Stimulated activated CD8-positive, alpha-beta memory T cell treated with anti-CD3 and anti-CD28 coated beads, Interleukin-12 subunit alpha, Interleukin-12 subunit beta, amount 100 ng/mL, for 1 hour (primary cell): ENCODE measurements at places on chromosomes 11 and 22.

GRCh38 chr11:69862331-69862771 is 43.1 kb upstream of the FGF3 start:
- no peak for DNase-seq

- DNase-seq, result no peak
Observed at GRCh38 chr11:15412054-15412453, 297.3 kb downstream of the INSC start.

GRCh38 chr11:74024261-74025029 is 15.6 kb upstream of the UCP3 start:
- no peak for DNase-seq

GRCh38 chr11:62463121-62463542 is 44.3 kb downstream of the SCGB1A1 start:
- DNase-seq, result no peak

- no peak for DNase-seq
Observed at GRCh38 chr11:111421251-111421650, 42.2 kb upstream of the POU2AF1 start.

GRCh38 chr11:71420455-71421241 is 27.5 kb downstream of the DHCR7 start:
- no peak for DNase-seq

DNA sequence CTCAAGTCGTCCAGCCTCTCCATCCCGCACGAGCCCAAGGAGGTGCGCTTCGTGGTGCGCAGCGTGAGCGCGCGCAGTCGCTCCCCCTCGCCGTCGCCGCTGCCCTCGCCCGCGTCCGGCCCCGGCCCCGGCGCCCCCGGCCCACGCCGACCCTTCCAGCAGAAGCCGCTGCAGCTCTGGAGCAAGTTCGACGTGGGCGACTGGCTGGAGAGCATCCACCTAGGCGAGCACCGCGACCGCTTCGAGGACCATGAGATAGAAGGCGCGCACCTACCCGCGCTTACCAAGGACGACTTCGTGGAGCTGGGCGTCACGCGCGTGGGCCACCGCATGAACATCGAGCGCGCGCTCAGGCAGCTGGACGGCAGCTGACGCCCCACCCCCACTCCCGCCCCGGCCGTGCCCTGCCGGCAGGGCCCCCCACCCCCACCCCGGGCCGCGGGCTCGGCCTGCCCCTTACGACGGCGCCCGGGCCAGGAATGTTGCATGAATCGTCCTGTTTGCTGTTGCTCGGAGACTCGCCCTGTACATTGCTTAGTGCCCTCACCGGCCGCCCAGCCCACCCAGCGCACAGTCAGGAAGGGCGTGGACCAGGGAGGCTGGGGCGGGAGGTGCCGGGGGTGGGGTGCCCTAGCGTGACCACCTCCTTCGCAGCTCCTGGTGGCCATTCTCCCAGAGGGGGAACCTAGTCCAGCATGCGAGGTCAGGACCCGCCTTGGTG is 6.9 kb upstream of the ACR start:
- DNase-seq, result no peak

GRCh38 chr22:41905411-41906202 is 9.3 kb downstream of the SHISA8 start:
- no peak for DNase-seq

GRCh38 chr11:9821008-9821752 is 157.3 kb downstream of the SWAP70 start:
- no peak for DNase-seq

DNA sequence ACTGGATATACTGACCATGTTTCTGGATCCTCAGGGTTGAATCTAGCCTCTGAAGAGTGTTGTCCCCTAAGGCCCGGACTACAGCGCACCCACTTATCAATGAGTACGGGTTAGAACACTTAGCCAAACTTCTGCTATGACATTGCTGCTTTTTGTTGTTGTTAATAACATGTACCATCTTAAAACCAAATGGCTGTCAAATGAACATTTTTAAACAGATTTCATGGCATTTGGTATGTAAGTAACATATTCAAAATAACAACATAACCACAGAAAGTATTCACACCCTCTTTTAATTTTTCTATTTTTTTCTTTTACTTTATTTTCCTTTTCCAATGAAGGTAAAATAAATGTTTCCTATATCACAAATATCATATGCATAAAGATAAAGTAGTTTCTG is 1292.5 kb upstream of the TENM4 start:
- no peak for DNase-seq

- no peak for DNase-seq
Observed at GRCh38 chr11:118290923-118291322, 13.6 kb upstream of the CD3E start.

DNA sequence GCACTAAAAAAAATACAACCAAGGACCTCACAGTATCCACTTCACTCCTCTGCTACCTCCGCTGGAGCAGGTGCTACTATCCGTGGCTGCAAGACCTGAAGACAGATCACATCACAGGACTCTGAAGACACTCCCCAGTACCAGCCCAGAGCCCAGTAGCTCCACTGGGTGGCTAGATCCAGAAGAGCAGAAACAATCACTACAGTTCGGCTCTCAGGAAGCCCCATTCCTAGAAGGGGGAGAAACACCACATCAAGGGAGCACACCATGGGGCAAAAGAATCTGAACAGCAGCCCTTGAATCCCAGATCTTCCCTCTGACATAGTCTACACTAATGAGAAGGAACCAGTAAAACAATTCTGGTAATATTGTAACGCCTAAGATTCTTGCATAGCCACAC is 494.0 kb upstream of the FAT3 start:
- no peak for DNase-seq

GRCh38 chr11:102472127-102472526 is 19.6 kb upstream of the TMEM123 start:
- DNase-seq, result no peak

DNA sequence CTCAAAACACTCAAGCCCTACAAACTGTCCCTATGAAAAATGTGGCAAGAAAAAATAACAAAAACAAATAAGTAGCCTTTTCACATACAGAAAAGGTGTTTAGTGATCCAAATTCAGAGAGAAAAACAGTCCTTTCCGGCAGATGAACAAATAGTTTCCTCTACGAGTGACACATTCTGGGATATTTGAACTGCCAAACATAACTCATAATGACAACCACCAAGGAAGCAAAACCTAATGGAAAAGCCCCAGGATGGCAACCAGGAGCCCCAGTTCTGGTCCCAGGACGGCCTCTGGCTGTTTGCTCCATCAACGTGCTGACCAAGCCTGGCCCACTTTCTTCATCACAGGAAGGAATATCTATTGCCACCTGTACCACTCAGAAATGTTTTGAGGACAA is 6.0 kb downstream of the PACSIN2 start:
- no peak for DNase-seq

GRCh38 chr22:19533049-19533626 is 8.9 kb upstream of the CLDN5 start:
- no peak for DNase-seq

DNA sequence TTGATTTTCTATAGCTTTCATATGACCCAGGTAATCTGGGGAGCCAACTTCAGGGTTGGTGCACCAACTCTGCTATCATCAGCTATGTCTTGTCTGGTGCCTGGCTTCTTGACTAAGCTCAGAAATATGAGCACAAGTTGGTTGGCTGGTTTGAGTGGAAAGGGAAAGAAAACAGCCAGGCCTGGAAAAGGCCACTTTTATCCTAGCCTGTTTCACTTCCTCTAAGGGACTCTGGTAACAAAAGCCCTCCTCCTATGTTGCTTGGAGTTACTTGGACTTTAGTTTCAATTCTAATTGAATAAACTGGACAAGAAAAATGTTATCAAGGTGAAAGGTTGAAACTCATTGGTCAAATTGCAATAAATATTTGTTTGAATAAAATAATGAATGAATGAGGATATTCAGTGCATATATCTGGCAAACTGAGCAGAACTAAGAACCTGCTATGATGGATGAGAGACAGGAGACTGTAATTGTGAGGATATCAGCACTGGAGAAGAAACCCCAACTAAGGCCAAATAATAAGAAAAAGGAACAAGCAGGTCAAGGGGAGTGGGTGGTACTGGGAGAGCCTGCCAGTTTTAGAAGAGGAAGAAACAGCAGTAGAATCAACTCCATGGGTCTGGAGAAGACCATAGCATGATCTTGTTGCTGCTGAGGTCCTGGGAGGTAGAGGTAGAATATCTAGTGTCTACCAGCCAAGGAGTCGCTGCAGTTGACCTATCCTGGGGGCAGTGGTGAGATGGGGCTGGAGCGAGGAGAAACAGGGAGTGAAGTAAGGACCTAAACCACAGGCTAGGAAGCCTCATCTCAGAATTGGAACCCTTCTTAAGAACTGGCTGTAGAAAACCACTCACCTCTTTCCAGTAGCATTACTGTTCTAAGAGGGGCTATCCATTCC is 8.2 kb downstream of the ROBO4 start:
- DNase-seq, result no peak

- no peak for DNase-seq
Observed at GRCh38 chr11:19307498-19307897, 66.8 kb upstream of the E2F8 start.

DNA sequence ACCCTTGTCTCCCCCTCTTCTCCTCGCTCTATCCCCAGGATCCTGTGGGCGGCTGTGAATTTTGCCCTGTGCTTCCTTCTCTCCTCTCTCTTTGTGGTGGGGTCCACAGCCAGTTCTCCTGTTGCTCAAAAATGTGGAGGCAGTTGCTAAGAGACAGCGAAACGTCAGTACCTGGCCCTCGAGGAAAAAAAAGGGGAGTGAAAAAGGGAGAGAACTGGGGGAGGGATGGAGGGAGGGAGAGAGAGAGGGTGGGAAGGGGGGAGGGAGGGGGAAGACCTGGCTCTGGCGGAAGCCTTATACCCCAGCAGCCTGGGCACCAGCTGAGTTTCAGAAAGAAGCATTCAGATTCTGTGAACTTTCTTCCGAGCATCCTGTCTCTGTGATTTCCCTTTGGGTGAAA is 2.1 kb upstream of the LRRC55 start:
- DNase-seq, result no peak

GRCh38 chr11:66007201-66007634 is 4.6 kb upstream of the CST6 start:
- DNase-seq, result no peak

DNA sequence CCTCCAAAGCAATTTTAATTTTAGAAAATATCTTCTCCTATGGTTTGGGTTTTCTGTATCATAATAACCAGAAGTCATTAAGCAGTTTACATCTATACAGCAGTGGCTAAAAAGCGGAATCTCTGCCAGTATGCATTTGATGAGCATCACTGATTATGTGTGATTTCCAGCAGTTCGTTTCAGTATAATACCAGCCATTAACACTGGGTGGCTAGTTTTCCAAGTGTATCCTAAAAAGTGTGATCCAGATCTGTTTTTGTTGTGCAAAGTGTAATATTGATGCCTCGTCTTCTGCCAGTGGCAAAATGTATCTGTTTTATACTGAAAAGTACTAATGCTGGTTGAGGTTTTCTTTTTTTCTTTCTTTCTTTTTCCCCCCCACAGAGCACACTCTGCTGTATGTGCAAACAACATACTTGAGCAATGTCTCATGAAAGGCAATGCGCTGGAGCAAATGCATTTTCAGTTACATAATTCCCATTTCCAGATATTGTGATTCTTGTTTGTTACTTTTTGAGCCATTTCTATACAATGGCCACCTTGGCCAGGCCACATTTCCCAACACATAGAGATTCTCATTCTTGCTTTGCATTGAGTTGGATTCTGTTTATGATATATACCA is 64.2 kb downstream of the SLC36A4 start:
- DNase-seq, result no peak

DNA sequence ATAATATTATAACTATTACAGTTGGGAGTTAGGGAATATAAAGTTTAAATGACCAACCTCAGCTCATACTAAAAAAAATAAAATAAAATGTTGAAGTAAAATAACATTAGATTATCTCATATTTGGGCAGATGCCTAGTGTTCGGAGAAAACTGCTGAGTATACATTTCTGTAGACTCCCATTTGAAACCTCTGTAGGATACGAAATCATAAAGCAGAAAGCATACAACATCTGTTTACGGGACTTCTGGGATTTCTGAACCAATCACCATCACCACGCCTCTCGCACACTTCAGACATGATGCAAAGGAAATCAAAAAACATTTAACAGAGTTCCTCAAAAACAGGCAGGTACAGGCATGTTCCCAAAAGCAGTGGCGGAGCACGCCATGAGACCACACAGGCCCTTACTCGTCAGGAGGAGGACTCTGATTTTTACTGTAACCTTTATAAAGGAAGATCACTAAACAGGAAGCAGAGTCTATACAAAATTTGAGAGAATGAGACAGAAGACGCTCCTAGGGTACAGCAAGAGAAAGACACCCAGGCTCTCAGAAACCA is 8.6 kb downstream of the ZNF195 start:
- DNase-seq, result no peak

GRCh38 chr11:94111241-94111640 is 17.4 kb upstream of the PANX1 start:
- no peak for DNase-seq

- no peak for DNase-seq
Observed at GRCh38 chr11:119266517-119267255, 50.2 kb downstream of the MCAM start.

- DNase-seq, result no peak
Observed at GRCh38 chr11:74473382-74474173, 6.2 kb upstream of the KCNE3 start.

- DNase-seq, result no peak
Observed at GRCh38 chr11:87351676-87352075, 313.9 kb downstream of the TMEM135 start.

- DNase-seq, result no peak
Observed at GRCh38 chr11:111269146-111269868, 23.8 kb downstream of the POU2AF2 start.

- no peak for DNase-seq
Observed at GRCh38 chr11:120430146-120430545, 81.4 kb upstream of the GRIK4 start.

DNA sequence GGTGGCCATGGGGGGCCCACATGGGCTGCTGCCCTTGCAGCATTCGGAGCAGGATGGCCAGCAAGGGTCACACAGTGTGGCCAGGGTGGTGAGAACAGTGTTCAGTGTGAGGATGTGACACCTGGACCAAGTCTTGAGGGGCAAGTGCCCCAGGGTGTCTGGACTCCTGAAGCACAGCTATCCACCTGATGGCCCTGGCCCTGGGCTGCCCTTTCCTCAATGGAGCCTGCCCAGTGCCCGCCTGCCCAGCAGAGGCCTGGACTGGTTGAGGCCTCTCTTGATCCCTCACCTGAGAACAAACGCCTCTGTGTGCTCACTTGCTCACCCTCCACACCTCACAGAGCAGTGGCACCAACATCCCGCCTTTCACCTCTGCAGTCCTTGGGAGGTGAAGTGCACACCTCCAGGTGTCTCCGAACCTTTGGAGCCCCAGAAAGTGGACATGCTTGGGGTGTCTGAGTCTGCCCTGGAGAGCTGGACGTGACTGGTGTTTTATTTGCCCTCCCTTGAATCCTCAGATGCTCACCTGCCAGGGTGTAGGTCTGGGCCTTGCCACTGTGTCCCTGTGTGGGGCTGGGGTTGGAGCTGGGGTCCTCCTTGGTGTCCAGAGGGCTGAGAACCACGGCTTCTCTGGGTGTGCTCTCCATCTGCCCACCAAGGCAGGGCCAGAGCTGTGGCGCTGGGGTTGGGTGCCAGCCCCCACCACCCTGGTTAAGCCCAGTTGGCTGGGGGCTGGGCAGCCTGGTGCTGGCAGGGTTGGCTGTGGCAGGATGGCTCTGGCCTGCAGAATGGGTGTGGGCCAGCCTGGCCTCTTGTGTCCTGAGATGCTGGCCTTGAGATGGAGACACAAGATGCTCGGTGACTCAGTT is 3.8 kb upstream of the MUC2 start:
- no peak for DNase-seq

- DNase-seq, result no peak
Observed at GRCh38 chr11:81602508-81602907, 1131.2 kb downstream of the FAM181B start.

- no peak for DNase-seq
Observed at GRCh38 chr11:40240284-40240683, 1219.2 kb downstream of the LRRC4C start.

- no peak for DNase-seq
Observed at GRCh38 chr11:75349521-75350116, 1.8 kb downstream of the ARRB1 start.
